ENCODE measurements at places on chromosomes 6 and 20.
A peak's percentile ranks its signal among the peaks of the same experiment; 100 is the strongest.

- no peak for DNase-seq
Measured at GRCh38 chr6:169846286-169847056, 95.0 kb downstream of the ERMARD start.

DNA sequence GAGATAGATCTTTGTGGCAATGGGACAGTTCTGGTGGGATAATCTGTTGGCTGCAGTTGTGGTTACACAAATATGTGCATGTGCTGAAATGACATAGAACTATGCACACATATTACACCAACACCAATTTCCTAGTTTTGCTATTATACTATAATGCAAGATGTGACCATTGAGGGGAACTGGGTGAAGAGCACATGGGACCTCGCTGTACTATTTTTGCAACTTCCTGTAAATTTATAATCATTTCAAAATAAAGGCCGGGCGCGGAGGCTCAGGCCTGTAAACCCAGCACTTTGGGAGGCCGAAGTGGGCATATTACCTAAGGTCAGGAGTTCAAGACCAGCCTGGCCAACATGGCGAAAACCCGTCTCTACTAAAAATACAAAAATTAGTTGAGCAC, 8.7 kb downstream of the ARMC12 start:
- no peak for DNase-seq

GRCh38 chr20:63056236-63057170, 49.7 kb upstream of the BHLHE23 start:
- peak; percentile 49 for DNase-seq

DNA sequence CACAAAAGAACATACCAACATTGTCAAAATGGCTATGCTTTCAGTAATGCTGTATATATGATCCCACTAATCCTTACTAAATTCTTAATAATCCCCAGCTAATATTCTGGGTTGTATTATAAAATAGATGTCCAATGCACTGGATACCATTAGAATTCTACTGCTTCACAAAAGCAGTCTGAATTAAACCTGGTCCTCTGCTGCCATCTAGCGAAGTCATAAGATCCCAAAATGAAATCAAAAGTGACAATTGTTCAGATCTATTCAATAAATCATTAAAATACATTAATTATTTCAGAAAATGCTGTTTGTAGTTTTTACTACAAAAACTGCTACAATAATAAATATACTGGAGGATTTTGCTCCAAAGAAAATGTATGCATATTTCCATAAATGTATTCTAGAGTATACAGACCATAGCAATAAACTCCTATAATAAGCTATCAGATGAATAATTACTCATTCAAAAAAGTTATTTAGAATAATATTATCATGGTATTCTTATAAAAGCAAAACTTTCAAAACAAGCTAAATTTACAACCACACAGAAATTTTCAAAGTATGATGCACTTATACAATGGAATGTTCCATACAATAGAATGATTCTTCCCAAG, 92.6 kb downstream of the RNGTT start:
- peak; percentile 59 for DNase-seq

DNA sequence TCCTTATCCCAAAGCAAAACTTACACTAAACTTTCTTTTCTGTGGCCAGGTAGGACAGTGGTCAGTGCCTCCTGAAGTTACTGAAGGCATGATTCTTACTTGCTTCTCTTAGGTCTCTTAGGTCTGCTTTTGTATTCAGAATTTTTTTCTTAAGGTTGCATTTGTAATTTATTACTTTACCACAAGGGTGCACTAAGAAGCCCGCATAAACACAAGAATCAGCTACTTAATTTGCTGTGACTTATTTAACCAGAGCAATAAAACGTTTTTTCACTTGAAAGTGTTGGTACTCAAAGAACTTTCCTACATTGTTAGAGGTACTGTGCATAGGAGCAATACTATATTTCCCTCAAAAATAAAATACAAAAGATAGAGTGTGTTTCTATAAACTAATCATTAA, 75.4 kb upstream of the LAMA2 start:
- DNase-seq, result peak; percentile 1

GRCh38 chr6:66897576-66897975, 1190.5 kb upstream of the EYS start:
- DNase-seq, result peak; percentile 1

DNA sequence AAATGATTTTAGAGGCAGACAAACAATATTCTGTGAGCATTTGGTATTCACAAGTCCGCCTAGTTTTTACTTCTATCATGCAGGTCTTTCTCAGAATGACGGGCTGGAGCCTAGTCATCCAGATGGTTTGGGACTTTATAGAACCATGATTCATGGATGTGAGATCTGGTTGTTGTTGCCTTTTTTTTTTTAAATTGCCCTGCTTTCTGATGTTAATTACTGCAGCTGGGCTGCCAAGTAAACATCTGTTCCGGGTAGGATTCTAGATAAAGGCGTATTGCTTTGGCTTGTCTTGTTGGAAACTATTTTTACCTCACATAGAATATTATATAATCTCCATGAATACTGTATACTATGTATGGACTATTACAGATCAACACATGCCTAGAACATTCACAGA, 58.1 kb downstream of the RNF217 start:
- DNase-seq, result no peak

- DNase-seq, result no peak
Measured at GRCh38 chr6:39790772-39791171, 1.4 kb upstream of the DAAM2 start.

GRCh38 chr6:16653226-16653625, 108.0 kb downstream of the ATXN1 start:
- DNase-seq, result no peak

DNA sequence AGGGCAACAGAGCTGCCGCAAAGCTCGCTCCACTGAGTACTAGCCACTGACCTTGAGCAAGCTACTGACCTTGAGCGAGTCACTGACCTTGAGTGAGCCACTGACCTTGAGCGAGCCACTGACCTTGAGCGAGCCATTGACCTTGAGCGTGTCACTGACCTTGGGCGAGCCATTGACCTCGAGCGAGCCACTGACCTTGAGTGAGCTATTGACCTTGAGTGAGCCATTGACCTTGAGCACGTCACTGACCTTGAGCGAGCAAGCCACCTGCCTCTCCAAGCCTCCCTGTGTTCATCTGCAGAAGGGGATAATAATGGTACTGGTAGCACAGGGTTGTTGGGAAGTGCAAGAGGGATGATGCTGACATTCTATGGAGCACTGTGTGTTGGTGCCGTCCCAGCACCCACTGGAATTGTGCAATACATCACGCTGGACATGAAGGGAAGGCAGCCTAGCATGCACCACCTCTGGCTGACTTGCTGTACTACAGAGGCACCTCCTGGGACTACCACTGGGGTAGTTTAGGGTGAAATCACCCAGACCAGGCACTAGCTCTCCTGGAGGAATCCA, 60.2 kb downstream of the CTCFL start:
- no peak for DNase-seq

DNA sequence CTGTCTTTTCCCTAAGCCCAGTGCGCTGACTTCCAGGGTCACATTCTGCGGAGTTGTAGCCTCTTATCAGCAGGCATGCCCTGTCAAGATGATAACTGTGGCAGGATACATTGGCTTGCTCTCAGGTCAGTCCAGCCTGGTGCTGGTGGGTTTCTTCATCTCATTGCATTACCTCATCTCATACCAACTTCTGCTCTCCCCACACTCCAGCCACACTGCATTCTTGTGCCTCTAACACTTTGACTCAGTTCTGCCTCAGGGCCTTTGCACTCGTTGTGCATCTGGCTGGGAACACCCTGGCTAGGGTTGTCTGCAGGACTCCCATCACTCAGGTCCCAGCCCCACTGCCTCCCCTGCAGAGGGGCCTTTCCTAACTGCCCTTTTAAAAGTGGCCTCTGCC, 110.3 kb upstream of the BACH2 start:
- DNase-seq, result no peak

DNA sequence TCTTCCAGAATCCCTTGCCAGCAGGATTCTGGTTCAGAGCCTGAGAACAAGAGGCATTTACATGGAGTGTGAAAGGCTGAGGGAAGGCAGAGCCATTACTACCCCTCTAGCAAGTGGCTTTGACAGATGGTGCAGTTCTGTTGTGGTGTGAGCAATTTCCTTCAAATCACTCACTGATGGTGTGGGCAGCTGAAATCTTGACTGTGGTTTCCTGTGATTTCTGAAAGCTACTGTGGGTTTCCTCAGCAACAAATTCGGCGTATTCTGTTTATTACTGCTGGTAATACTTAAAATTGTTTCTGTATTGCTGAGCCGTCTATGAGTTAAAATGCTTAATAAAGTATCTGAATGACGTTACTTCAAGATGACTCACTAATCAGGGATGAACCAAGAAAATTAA, 181.5 kb upstream of the TCF21 start:
- peak; percentile 21 for DNase-seq

DNA sequence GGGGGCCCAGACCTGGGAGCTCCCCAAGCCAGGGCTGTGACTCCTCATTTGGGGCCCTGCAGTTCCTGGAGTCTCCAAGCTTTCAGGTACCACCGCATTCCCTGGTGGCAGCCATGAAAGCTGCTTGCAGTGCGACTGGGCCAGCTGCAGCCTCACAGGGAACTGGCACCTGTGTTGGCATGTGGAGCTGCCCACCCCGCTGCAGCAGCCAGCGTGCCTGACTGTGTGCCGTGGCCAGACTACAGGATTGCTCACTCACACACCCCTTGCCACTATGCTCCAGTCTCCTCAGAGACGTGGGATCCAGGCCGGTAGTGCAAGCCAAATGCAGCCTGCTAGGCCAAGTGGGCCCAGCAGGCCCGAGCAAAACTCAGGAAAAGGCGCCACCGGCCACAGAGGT, 450.7 kb downstream of the COL12A1 start:
- DNase-seq, result no peak

DNA sequence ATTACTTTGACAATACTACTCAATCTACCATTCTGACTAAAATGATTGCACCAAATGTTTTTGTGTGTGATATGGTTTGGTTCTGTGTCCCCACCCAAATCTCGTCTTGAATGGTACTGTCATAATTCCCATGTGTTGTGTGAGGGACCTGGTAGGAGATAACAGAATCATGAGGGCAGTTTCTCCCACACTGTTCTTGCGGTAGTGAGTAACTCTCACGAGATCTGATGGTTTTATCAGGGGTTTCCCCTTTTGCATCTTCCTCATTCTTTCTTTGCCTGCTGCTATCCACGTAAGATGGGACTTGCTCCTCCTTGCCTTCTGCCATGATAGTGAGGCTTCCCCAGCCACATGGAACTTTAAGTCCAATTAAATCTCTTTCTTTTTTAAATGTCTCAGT, 20.8 kb downstream of the SYCP2 start:
- DNase-seq, result no peak

DNA sequence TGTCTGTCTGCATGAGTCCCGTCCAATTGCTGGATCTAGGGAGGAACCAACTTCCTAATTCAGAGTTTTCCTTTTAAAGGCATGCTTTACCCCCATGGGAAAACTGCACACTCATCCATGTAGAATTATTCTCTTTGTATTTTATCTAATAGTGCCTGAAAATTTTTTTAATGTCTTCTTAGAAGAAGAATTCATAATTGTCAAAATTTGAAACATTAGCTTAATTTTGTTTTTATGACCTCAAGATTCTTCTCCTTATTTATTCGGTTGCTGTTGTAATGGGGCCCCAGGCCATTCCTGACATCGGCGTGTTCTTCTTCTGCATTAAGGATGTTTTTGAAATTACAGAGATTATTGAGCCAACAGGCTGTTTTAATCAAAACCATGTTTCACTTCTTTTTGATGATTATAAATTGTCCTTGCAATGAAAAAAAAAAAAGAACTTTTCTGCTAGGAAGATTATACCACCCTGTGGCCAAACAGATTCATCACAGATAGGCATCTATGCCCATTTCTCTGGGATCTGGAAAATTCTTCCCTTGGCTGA, 100.3 kb downstream of the ZNF217 start:
- no peak for DNase-seq

DNA sequence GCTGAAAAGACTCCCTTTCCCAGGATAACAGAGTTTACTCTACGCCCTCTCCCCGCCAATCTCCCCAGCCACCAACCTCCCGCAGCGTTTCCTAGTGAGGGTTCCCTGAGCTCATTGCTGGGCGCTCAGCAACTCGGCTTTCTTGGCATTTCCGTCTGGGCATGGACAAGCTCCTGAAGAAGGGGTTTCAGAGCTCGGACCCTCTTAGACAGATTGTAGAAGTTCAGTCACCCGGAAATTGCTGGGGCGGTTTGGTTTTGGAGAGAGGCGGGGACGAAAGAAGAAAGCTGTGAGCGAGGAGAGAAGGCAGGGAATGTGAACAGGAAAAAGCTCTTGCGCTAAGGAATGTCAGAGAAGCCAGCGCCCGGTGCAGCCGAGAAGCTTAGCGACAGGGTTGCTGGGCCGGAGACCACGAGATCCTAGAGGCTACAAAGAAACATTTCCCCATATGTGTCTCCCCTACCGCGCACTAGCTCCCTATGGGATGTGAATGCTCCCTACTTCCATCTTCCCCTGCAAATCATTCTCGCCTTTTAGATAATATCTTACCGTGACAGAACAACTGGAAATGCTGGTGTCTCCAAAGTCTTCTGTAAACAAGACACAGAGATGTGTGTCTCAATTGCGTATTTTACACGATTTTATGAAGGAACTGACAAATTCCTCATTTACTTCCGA, 15.8 kb downstream of the POM121L2 start:
- no peak for DNase-seq

GRCh38 chr6:116518621-116519368, 7.4 kb downstream of the CALHM5 start:
- DNase-seq, result no peak

GRCh38 chr6:15378866-15379265, 133.0 kb downstream of the JARID2 start:
- DNase-seq, result no peak

GRCh38 chr6:81228912-81229555, 523.4 kb downstream of the TENT5A start:
- no peak for DNase-seq

DNA sequence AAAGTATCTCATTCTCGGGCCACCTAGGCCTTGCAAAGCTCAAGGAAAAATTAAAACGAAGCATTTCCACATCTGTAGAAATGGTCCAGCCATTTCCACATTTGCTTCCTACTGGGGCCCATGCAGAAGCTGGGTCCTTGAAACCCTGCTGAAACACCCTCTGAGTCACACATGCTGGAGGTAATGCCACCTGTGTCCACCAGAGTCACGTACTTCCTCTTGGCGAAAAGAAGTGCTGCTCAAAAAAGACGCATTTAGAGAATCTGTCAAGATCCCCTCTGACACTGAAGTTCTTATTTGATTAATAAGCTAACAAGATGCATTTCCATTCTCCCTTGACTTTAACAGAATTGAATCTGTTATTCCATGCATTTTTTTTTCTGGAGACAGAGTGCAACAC, 423.2 kb downstream of the PREX1 start:
- DNase-seq, result no peak

- DNase-seq, result no peak
Measured at GRCh38 chr20:51423290-51423667, 119.2 kb downstream of the NFATC2 start.

- peak; percentile 43 for DNase-seq
Measured at GRCh38 chr20:62980970-62981369, 25.8 kb downstream of the BHLHE23 start.
